Activated B cell treated with CpG ODN at 0.5 μM for 24 hours (primary cell): ENCODE measurements at places on chromosomes 1 and 21.
A peak's percentile ranks its signal among the peaks of the same experiment; 100 is the strongest.

GRCh38 chr1:180911640-180912191 is 981 bp upstream of the KIAA1614 start:
- DNase-seq = no peak
- H3K27me3 ChIP-seq = peaks cover 36% of the 10 kb centered on the region
- no peaks in the 10 kb centered on the region for H3K36me3 ChIP-seq
- peak overlapping the region; percentile 63 for H3K4me3 ChIP-seq
- H3K27ac ChIP-seq = no peak overlapping the region

GRCh38 chr1:32622806-32623681 is 27.3 kb downstream of the ZBTB8OS start:
- no peak overlapping the region for H3K4me3 ChIP-seq
- peak overlapping the region; percentile 57 for H3K27ac ChIP-seq
- DNase-seq = no peak
- H3K27me3 ChIP-seq = no peaks in the 10 kb centered on the region
- peaks cover 49% of the 10 kb centered on the region for H3K36me3 ChIP-seq

DNA sequence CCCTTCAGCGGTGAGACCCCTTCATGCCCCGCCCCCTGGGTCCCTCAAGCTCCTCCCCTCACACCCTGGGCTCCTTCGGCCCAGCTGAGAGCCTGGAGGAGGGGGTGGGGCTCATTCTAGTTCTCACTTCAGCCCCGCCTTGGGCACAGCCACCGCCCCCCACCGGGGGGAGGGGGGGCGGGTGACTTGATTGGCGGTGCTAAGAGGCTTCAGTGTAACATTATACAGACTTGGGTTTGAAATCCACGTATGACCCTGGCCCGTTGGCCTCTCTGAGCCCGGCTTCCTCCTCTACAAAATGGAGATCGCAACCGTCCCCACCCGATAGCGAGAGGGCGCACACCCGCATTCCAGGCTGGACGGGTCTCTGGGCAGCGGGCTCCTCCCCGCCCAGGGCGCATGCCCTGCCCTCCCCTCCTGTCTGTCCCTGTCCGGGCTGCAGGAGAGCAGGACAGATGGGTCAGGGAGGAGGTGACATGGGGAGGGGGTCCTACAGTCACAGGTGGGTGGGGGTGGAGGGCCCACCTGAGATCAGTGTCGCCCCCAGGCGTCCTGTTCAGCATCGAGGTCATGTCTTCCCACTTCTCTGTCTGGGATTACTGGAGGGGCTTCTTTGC is 5.1 kb downstream of the CLCNKB start:
- peak overlapping the region; percentile 53 for H3K4me3 ChIP-seq
- H3K36me3 ChIP-seq = no peaks in the 10 kb centered on the region
- no peak overlapping the region for H3K27ac ChIP-seq
- DNase-seq = peak; percentile 41
- H3K27me3 ChIP-seq = peaks cover 20% of the 10 kb centered on the region

- no peak for DNase-seq
- no peak overlapping the region for H3K27ac ChIP-seq
- no peaks in the 10 kb centered on the region for H3K36me3 ChIP-seq
- H3K4me1 ChIP-seq = peaks cover 10% of the 10 kb centered on the region
- H3K27me3 ChIP-seq = no peaks in the 10 kb centered on the region
- no peak overlapping the region for H3K4me3 ChIP-seq
Observed at GRCh38 chr1:39940980-39941871, 13.7 kb upstream of the MFSD2A start.

- no peak overlapping the region for H3K4me3 ChIP-seq
- H3K36me3 ChIP-seq = no peaks in the 10 kb centered on the region
- no peak for DNase-seq
- no peak overlapping the region for H3K27ac ChIP-seq
- H3K27me3 ChIP-seq = peaks cover 15% of the 10 kb centered on the region
Observed at GRCh38 chr1:247491328-247491727, 33.4 kb upstream of the OR2B11 start.

DNA sequence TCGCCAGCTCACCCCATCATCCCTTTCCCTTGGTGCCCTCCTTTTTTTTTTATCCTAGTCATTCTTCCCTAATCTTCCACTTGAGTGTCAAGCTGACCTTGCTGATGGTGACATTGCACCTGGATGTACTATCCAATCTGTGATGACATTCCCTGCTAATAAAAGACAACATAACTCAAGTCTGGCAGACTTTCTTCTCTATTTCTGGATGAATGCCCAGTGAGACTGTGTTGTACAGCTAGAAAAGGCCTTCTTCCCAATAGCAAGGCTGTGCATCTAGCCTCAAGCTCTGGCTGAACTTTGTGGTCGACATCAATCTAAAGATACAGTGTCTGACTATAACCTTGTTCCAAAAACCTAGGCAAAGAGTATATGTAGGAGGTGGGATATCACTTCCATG is 6.4 kb downstream of the IL24 start:
- no peak for DNase-seq
- peak overlapping the region; percentile 56 for H3K27ac ChIP-seq
- H3K4me1 ChIP-seq = peaks cover 78% of the 10 kb centered on the region
- H3K27me3 ChIP-seq = no peaks in the 10 kb centered on the region

DNA sequence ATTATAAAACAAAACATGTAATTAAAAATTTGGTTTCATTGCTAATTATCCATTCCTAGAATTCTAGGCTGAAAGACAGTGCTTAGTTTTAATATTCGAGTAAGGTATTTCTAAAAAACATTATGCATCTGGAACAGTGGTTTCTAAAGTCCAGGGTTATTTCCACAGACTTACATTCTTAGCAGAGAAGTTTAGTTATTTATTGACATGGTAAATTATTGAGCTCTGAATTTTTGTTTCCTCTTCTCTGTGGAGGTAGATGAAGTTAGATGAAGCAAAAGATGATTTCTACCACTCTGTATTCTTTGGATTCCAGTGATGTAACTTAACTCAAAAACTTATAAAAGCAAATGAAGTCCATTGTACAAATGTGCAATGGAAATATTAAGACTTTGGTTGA is 709.4 kb downstream of the MRPL39 start:
- H3K36me3 ChIP-seq = no peaks in the 10 kb centered on the region
- no peaks in the 10 kb centered on the region for H3K27me3 ChIP-seq
- H3K27ac ChIP-seq = no peak overlapping the region
- no peak for DNase-seq

GRCh38 chr21:30209601-30210000 is 6.3 kb downstream of the CLDN8 start:
- DNase-seq = no peak
- H3K36me3 ChIP-seq = no peaks in the 10 kb centered on the region
- no peak overlapping the region for H3K27ac ChIP-seq
- no peak overlapping the region for H3K4me3 ChIP-seq
- H3K4me1 ChIP-seq = no peaks in the 10 kb centered on the region

GRCh38 chr1:23790696-23791515 is at the start of gene LYPLA2:
Gene LYPLA2 (plus strand): TSS chr1:23791145. CDS start chr1:23792683, 1,538 bp downstream.
- H3K36me3 ChIP-seq = peaks cover 62% of the 10 kb centered on the region
- peak; percentile 81 for DNase-seq
- peak within 1 kb of the TSS; percentile 99 for H3K4me3 ChIP-seq
- peaks cover 26% of the 10 kb centered on the region for H3K4me1 ChIP-seq
- peak within 1 kb of the TSS; percentile 95 for H3K27ac ChIP-seq

GRCh38 chr1:51669272-51669671 is 52.4 kb downstream of the OSBPL9 start:
- H3K4me1 ChIP-seq = no peaks in the 10 kb centered on the region
- H3K36me3 ChIP-seq = peaks cover 18% of the 10 kb centered on the region
- DNase-seq = no peak
- no peaks in the 10 kb centered on the region for H3K27me3 ChIP-seq
- no peak overlapping the region for H3K27ac ChIP-seq

DNA sequence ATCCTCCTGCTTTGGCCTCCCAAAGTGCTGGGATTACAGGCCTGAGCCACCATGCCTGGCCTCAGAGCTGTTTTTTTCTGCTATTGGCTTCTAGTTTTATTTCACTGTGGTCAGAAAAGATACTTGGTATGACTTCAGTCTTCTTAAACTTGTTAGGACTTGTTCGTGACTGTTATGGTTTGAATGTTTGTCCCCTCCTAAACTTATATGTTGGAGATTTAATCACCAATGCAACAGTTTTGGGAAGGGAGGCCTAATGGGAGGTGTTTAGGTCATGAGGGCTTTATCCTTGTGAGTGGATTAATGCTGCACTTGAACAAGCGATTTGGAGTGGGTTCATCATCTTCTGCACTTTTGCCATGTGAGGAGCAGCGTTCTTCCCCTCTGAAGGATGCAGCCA is 24.5 kb upstream of the SOD1 start:
- peaks cover 2% of the 10 kb centered on the region for H3K27me3 ChIP-seq
- H3K4me1 ChIP-seq = no peaks in the 10 kb centered on the region
- DNase-seq = no peak

- H3K4me3 ChIP-seq = no peak overlapping the region
- no peak overlapping the region for H3K27ac ChIP-seq
- no peaks in the 10 kb centered on the region for H3K27me3 ChIP-seq
- no peak for DNase-seq
- no peaks in the 10 kb centered on the region for H3K4me1 ChIP-seq
- no peaks in the 10 kb centered on the region for H3K36me3 ChIP-seq
Observed at GRCh38 chr1:187157115-187157514, 328.4 kb downstream of the PLA2G4A start.

- peaks cover 12% of the 10 kb centered on the region for H3K4me1 ChIP-seq
- H3K36me3 ChIP-seq = peaks cover 86% of the 10 kb centered on the region
- H3K27me3 ChIP-seq = no peaks in the 10 kb centered on the region
Observed at GRCh38 chr21:29064850-29065481, 8.5 kb downstream of the CCT8 start.

- H3K4me3 ChIP-seq = no peak overlapping the region
- H3K4me1 ChIP-seq = no peaks in the 10 kb centered on the region
- H3K27ac ChIP-seq = no peak overlapping the region
- no peaks in the 10 kb centered on the region for H3K36me3 ChIP-seq
- H3K27me3 ChIP-seq = no peaks in the 10 kb centered on the region
Observed at GRCh38 chr1:164912290-164912689, 353.3 kb downstream of the PBX1 start.

DNA sequence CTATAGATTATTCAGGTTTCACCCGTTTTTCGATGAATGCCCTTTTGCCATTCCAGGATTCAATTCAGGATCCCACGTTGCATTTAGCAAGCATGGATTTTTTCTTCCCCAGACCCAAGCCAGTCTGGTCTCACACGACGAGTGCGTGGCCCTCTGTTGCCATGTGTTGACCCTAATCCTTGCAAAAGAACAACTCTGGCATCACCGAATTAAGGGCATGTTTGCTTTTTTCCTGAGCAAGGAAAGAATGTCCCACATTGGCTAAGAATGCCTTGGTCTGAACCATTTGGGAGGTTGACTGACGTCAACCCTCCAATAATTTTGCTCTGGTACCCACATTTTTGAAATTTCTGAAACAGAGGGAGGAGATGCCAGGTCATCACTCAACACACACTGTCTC is 153.0 kb upstream of the WNT4 start:
- H3K27me3 ChIP-seq = peaks cover 42% of the 10 kb centered on the region
- H3K36me3 ChIP-seq = no peaks in the 10 kb centered on the region
- no peak for DNase-seq
- H3K27ac ChIP-seq = no peak overlapping the region
- H3K4me1 ChIP-seq = no peaks in the 10 kb centered on the region
- H3K4me3 ChIP-seq = no peak overlapping the region

DNA sequence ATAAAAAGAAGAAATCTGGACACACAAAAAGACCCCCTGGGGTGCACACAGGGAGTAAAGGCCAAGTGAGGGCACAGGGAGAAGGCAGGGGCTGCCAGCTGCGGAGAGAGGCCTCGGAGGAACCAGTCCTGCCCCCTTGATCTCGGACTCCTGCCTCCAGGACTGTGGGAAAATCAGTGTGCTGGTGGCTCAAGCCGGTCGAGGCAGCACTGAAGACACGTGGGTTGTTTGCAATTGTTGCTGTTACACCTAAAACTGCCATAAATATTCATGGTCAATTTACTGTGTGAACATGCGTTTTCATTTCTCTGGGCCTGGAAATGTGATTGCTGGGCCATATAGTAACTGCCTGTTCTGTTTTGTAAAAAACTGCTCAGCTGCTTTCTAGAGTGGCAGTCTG is 18.5 kb downstream of the IBA57 start:
- no peak for DNase-seq
- no peak overlapping the region for H3K4me3 ChIP-seq
- H3K27ac ChIP-seq = no peak overlapping the region
- H3K4me1 ChIP-seq = peaks cover 3% of the 10 kb centered on the region
- peaks cover 4% of the 10 kb centered on the region for H3K36me3 ChIP-seq
- H3K27me3 ChIP-seq = no peaks in the 10 kb centered on the region

GRCh38 chr21:15549671-15550070 is 180.1 kb upstream of the USP25 start:
- DNase-seq = no peak
- H3K27ac ChIP-seq = no peak overlapping the region
- no peak overlapping the region for H3K4me3 ChIP-seq
- H3K4me1 ChIP-seq = peaks cover 2% of the 10 kb centered on the region
- no peaks in the 10 kb centered on the region for H3K36me3 ChIP-seq
- H3K27me3 ChIP-seq = peaks cover 11% of the 10 kb centered on the region

- no peak overlapping the region for H3K4me3 ChIP-seq
- no peak for DNase-seq
- H3K27me3 ChIP-seq = peaks cover 7% of the 10 kb centered on the region
- H3K36me3 ChIP-seq = no peaks in the 10 kb centered on the region
Observed at GRCh38 chr1:214438530-214438929, 112.9 kb downstream of the PTPN14 start.

DNA sequence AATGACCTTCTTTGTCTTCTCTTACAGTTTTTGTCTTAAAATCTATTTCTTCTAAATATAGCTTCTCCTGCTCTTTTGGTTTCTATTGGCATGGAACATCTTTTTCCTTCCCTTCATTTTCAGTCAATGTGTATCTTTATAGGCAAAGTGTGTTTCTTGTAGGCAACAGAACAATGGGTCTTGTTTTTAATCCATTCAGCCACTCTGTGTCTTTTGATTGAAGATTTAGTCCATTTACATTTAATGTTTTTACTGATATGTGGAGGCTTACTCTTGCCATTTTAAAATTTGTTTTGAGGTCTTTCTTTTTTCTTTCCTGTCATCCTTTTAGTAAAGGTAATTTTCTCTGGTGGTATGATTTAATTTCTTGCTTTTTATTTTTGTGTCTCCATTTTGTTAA is 271.2 kb upstream of the ZP4 start:
- no peak overlapping the region for H3K4me3 ChIP-seq
- H3K27me3 ChIP-seq = no peaks in the 10 kb centered on the region
- H3K27ac ChIP-seq = no peak overlapping the region
- no peak for DNase-seq
- no peaks in the 10 kb centered on the region for H3K4me1 ChIP-seq
- H3K36me3 ChIP-seq = no peaks in the 10 kb centered on the region

DNA sequence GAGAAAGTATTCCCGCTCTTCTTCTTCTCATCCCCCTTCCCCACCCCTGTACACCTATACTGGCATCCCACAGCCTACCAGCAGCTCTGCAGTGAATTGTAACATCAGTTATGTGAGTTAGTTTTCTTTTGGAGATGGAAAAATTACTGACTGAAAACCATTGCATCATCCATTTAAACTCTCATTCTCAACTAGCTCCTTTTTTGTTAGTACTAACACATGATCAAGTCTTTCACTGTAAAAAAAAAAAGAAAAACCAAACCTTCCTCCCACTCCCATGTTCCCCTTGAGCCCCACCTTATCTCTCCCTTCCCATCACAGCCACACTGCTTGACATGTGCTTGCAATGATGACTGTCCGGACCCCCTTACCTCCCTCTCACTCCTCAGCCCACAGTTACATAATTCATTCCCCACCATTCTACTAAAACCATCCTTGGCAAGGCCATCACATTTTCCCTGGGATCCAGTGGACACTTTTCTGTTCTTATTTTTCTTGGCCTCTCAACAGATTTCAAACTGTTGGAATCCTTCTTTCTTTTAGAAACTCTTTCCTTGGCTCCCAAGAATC is 23.2 kb upstream of the RAVER2 start:
- H3K4me1 ChIP-seq = no peaks in the 10 kb centered on the region
- no peak overlapping the region for H3K4me3 ChIP-seq
- H3K27me3 ChIP-seq = peaks cover 40% of the 10 kb centered on the region
- no peak for DNase-seq
- no peaks in the 10 kb centered on the region for H3K36me3 ChIP-seq
